ENCODE measurements at places on chromosomes 7 and 10.

GRCh38 chr10:5963071-5963470, 14.3 kb downstream of the IL15RA start:
- DNase-seq: no peak

GRCh38 chr7:118298771-118299170, 74.3 kb downstream of the ANKRD7 start:
- no peak for DNase-seq

- DNase-seq: no peak
Measured at GRCh38 chr10:86545101-86545500, 23.5 kb upstream of the WAPL start.

GRCh38 chr10:102352066-102352715, 43.3 kb upstream of the NFKB2 start:
- DNase-seq: peak; percentile 46

- no peak for DNase-seq
Measured at GRCh38 chr10:23293973-23294590, 50.5 kb downstream of the C10orf67 start.

- no peak for DNase-seq
Measured at GRCh38 chr10:123965973-123966895, 74.6 kb upstream of the CPXM2 start.

DNA sequence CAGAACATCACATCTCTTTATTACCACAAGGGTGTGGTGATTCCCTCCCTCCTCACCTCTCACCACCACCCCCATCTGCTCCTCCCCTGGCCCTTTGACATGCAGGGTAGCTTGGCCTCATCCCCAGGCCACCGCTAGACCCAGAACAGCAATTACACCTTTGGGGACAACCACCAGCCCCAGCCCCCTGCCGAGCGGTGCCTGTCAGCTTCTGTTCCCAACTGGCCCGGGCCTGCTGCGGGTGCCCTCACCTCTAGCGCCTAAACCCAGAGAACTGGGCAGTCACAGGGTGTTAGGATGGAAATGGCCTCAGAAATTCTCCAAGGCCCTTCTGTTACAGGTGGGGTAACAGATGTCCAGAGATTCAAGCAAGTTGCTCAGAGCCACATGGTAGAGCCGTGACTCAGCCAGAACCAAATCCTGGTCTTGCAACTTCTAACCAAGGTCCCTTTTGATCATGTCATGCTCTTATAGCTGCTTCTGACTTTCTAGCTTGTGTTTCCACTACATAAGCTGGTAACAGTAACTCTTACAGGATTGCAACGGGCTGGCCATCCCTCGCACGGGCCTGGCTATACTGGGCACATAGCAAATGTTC, 78.0 kb downstream of the PRKAG2 start:
- no peak for DNase-seq

DNA sequence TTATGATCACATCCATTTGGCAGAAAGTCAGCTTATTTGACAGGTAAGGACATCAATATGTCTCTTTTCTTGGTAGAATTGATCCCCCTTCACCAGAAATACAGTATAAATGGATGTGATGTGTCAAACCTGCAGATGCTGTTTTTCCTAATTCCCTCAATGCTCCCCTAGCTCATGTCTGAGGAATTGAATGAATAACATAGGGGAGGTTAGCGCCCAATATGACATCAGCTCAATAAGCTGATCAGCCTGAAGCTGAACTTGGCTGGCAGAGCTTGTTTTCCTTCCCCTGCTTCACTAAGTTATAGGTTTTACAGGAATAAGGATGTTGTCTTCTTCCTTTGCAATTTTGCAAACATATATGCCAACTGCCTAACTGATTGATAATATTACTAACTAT, 132.5 kb downstream of the REEP3 start:
- no peak for DNase-seq

DNA sequence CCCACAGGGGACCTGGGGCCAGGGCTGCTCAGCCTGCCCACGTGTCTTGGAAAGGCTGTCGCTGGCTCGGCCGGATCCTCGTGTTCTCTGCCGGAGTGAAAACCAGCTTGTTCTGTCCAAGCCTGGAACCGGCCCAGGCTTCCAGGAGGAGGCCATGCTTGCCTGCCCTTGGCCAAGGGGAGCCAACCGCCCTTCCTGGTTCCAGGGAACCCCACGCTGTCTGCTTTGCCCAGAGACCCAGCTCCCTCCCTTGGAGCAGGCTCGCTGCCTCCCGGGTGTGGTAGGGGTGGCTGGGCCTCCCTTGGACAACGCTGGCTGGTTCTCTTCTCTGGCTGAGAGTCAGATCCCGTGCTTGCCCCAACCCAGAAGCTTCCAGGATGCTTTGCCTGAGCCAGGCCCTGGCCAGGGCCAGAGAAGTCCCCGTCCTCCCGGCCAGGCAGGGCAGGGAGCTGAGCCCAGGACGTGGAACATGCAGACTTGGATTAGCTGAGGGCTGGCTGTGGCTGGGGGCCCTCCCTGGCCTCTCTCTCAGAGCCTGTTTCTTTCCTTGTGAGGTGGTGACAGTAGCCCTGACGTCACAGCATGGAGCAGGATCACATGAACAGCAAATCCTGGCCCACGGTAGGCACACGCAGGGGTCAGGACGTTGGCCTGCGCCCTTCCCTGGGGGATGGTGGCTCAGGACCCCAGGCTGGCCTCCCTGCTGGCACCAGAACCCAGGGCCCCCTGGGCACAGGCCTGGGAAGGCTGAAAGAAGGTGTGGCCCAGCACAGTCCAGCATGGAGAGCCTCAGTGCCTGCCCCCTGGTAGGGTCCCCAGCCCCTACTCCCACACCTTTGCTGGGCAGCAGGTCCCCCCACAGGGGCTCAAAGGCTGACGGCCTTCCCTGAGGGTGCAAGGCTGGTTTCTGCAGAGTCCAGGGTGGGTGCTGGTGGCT, 67.5 kb downstream of the PWWP2B start:
- no peak for DNase-seq

DNA sequence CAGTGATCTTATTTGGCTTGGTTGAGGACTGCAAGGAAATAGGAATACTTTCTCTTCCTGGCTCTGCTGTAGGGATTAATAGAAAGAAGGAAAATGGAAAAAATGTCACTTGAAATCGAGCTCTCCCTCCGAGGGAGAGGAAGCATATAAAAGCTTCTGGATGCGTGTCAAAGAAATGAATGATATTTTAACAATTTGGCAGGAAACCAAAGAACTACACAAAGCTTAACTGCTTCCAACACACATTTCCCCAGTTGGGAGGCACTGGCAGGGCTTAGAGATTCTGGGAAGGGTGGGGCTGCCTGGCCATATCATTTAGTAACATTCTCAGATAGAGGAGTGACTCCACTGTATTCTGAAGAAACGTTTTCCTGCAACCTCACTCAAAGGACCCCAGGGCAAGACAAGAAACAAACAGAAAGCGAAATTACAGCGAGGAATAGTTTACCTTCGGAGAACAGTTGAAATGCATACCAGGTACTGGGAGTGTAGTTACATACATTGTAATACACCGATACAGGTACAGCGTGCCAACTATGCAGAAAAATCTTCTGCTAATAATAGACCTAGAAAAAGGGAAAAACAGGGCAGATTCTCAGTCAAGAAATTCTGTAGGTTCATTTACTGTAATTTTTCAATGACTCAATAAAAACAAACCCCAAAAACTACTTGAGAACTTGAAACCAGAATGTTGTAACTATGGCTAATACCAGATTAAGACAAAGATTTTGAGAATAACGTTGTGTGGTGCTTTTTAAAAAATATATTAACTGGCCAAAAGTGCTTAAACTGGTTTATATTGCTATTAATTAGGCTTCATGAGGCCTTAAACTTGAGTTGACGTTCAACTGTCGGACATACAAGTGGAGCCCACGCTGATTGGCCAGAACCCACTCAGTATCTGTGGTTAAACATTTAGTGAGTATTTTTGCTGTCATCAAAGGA, 75.7 kb upstream of the ASAH2 start:
- peak; percentile 81 for DNase-seq

GRCh38 chr10:84140036-84140379, 699 bp downstream of the GHITM start:
- peak; percentile 3 for DNase-seq

DNA sequence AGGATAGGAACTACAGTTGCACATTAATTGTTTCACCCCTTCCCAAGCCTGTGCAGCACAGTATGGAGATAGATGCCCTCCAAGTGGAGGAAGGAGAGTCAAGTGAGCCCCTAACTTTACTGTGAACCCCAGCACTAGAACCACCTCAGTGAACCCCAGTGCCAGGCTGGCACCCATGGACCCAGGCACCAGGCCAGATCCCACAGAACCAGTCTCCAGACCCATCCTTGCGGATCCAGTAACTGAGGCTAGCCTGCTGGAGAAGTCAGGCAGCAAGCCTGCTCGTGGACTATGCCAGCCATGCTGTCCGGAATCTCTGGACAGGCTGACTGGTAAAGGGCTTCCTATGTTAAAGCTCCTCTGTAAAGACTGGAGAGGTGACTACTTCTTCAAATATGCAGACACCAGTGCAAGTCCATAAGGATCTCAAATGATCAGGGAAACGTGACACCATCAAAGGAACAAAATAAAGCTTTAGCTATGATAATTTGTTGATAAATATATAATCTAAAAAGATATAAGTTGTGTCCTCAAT, 27.7 kb downstream of the SHOC2 start:
- peak; percentile 37 for DNase-seq

DNA sequence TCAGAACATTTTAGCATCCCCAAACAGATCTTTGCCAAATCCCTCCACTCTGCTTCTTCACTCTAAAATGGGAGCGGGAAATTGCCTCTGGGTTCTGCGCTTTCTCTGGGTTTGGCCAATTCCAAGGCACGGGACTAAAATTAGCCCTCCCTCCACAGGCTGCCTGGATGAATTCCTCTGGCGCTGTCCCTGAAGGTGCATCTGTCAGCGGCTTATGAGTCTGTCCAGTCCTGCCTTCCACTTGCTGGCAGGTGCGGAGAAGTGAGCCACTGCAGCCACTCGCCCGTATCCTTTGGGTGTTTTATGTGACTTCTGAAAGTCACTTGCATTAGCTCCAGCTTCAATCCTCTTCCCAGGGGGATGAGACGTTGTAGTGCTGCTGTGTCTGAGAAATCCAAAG, 121.6 kb downstream of the SH2D4B start:
- no peak for DNase-seq

GRCh38 chr10:109887243-109887642, 36.1 kb downstream of the XPNPEP1 start:
- no peak for DNase-seq

GRCh38 chr7:2666588-2667250, 21.3 kb upstream of the AMZ1 start:
- DNase-seq: no peak

DNA sequence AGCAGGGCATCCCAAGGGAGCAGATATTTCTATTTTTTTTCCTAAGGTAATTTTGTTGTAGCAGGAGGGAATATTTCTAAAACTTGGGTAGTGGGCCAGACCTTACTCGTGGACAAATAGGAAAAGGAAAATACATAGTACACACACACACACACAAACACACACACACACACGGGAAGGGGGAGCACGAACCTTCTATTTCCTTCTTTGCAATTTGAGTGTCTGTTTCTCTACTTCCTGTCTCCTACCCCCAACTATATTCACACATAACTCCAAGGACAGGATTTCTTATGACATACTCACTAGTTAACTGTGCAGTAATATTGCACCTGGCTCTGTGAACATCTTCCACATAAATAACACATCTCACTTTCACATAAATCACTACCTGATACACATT, 4.4 kb downstream of the LDB1 start:
- DNase-seq: peak; percentile 38

DNA sequence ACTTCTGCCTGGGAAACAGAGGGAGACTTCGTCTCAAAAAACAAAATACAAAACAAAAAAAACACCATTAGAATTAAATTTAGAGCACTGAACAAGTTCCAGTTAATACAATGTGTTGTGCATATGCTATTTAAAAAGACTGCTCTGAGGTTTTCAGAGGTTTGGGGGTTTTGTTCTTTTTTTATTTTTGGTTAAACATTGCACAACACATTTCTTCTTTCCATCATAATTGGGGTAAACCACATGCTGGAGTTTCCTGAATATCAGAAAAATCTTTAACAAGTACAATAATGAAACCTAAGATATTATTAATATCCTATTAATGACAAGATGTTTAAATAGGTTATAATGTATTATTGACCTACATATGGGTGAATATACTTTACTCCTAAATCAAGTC, 26.3 kb downstream of the IGF2BP3 start:
- no peak for DNase-seq

- DNase-seq: no peak
Measured at GRCh38 chr7:25169683-25170082, 44.6 kb upstream of the CYCS start.

Measured in HCEC 1CT (cell line).